Endothelial cell of umbilical vein (primary cell): ENCODE measurements at places on chromosomes 13 and 19. TPM values are rescaled to one million over a fixed set of nuclear protein-coding genes. Genes with fewer than 3 reads are reported as not detected.
A peak's percentile ranks its signal among the peaks of the same experiment; 100 is the strongest.

GRCh38 chr13:103810026-103810425 lies 743.8 kb upstream of the SLC10A2 start:
- no peak for DNase-seq

The LILRB4 gene
- total RNA-seq, result not detected in 2 replicates

The ZNF841 gene
- 17.7 and 18.6 TPM in 2 replicates for total RNA-seq

DNA sequence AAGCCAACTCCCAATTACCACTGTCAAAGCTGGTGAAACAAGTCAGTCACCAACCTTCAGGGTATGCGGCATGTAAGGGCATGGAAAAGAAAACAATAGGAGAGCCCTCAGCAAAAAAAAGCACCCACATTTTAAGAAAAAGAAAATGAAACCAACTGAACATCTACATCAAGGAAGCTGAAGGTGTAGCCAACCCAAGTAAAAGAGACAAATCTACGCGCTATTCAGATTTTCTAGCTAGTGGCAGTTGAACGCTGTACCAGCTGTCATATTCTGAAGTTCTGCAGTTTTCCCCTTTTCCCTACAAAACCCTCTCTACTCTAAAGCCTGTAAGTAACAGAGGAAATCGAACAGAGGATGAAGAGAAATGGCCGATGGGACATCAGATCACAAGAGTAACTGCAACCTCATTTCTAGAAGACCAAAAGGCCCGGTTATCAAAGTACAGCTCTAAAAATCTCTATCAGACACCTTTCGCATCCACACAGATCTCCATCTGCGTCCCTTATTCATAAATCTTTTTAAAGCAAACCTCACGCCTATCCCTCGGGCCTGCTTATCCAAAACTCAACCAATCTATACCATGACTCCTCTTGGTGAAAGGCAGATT lies 1.4 kb downstream of the MYCBP2 start:
- DNase-seq, result peak; percentile 51

The C1QTNF9B gene
- not detected in 2 replicates for total RNA-seq

The CPT1C gene
- total RNA-seq, result 24.7 and 45.7 TPM in 2 replicates

DNA sequence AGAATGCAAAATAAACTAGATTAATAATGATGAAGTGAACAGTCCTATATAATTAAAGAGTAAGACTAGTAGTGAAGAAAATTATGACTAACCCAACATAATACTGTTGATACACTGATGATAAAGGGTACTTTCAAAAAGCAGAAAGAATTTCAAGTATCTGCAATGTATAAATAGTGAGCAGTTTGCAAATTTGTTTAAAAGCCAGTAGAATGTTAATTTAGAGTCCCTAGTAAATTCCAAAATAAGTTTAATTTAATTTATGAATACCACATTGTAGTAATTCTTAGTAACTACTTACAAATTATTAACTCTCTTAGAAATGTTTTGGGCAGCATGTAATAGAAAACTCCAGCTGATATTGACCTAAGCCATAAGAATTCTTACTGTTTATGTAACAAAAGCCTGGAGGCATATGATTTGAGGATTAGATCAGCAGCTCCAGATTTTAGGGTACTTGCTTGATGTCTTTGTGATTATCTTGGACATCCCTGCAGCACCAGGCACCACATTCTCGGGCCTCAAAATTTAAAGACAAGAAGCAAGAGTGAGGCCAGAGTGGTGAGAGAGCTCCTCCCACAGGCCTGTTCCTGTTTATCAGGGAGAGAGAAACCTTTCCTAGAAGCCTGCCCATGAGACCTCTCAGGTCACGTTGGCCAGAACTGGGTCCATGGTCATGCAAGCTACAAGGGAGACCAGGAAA lies 67.6 kb upstream of the TDRD3 start:
- peak; percentile 2 for DNase-seq

- DNase-seq, result no peak
Measured at GRCh38 chr19:14563590-14563926, 8.3 kb downstream of the NDUFB7 start.

The APOC1 gene
- 5.0 and 11.4 TPM in 2 replicates for total RNA-seq

DNA sequence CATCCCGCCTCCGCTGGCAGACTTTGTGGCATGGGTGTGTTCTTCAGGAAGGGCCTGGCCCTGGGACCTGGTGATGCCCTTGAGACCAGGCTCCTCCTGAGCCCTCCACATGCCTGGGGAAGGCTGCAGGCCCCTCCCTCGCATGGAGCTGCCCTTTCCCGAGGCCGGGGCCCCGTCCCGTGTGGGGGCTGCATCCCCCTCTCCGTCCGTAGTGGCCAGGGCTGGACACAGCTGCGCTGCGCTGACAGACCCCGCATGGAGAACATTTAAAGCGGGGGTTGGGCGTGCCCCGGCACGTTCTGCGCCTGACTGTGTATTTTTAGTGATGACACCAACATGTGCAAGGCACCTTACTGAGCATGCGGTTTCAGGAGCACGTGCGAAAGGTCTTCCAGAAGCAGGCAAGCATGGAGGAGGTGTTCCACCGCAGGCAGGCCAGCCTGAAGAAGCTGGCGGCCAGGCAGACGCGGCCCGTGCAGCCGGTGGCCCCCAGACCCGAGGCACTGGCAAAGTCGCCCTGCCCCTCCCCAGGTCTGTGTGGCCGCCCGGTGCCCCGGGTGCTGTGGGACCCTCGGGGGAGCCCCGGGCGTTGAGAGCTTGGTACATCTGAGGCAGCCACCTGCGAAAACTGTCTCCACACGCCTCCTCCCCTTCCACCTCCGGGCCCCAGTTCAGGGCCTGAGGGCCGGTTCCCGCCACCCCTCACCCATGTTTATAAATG lies 28.8 kb upstream of the F7 start:
- DNase-seq, result no peak

The EFNB2 gene
- 69.5 and 80.3 TPM in 2 replicates for total RNA-seq
